ENCODE measurements at places on chromosomes 6 and 20. TPM values are rescaled to one million over a fixed set of nuclear protein-coding genes. Genes with fewer than 3 reads are reported as not detected.

The BANF2 gene
- total RNA-seq: not detected

The BHLHE23 gene
- total RNA-seq: not detected

The CNR1 gene
- not detected for total RNA-seq

The PLA2G7 gene
- not detected for total RNA-seq

The DNAH8 gene
- total RNA-seq: 0.10 TPM

The ADTRP gene
- 2.5 TPM for total RNA-seq

The PRDM13 gene
- not detected for total RNA-seq

The CNKSR3 gene
- total RNA-seq: not detected

The GMPR gene
- total RNA-seq: 3.3 TPM

The NHLRC1 gene
- total RNA-seq: 0.08 TPM

The SPATA25 gene
- 0.56 TPM for total RNA-seq

The SPATS1 gene
- total RNA-seq: not detected

The CEP162 gene
- total RNA-seq: 10.6 TPM

The WDR46 gene
- total RNA-seq: 54.8 TPM

The COL9A3 gene
- total RNA-seq: not detected

The GSTA3 gene
- not detected for total RNA-seq

The TCF21 gene
- not detected for total RNA-seq

The SIRPD gene
- 0.17 TPM for total RNA-seq

The RFX6 gene
- not detected for total RNA-seq

The GRM4 gene
- not detected for total RNA-seq
